ENCODE measurements at places on chromosomes 5 and 9. TPM values are rescaled to one million over a fixed set of nuclear protein-coding genes. Genes with fewer than 3 reads are reported as not detected.

GLDC gene
- total RNA-seq = 2.7 TPM

RUSC2 gene
- total RNA-seq = 33.1 TPM

GRCh38 chr9:128245421-128246151 is 30.2 kb downstream of the GOLGA2 start:
- no peaks in the 10 kb centered on the region for H3K4me1 ChIP-seq
- H3K27ac ChIP-seq = no peak overlapping the region
- no peaks in the 10 kb centered on the region for H3K36me3 ChIP-seq
- no peak for DNase-seq
- H3K27me3 ChIP-seq = no peaks in the 10 kb centered on the region

- no peaks in the 10 kb centered on the region for H3K4me1 ChIP-seq
- DNase-seq = no peak
- H3K36me3 ChIP-seq = no peaks in the 10 kb centered on the region
- H3K27me3 ChIP-seq = no peaks in the 10 kb centered on the region
- no peak overlapping the region for H3K27ac ChIP-seq
Measured at GRCh38 chr5:135625061-135625460, 46.3 kb upstream of the CXCL14 start.

- no peak overlapping the region for H3K4me3 ChIP-seq
- no peaks in the 10 kb centered on the region for H3K27me3 ChIP-seq
- DNase-seq = no peak
- no peak overlapping the region for H3K27ac ChIP-seq
Measured at GRCh38 chr5:123951582-123951977, 439.6 kb downstream of the CSNK1G3 start.

DNA sequence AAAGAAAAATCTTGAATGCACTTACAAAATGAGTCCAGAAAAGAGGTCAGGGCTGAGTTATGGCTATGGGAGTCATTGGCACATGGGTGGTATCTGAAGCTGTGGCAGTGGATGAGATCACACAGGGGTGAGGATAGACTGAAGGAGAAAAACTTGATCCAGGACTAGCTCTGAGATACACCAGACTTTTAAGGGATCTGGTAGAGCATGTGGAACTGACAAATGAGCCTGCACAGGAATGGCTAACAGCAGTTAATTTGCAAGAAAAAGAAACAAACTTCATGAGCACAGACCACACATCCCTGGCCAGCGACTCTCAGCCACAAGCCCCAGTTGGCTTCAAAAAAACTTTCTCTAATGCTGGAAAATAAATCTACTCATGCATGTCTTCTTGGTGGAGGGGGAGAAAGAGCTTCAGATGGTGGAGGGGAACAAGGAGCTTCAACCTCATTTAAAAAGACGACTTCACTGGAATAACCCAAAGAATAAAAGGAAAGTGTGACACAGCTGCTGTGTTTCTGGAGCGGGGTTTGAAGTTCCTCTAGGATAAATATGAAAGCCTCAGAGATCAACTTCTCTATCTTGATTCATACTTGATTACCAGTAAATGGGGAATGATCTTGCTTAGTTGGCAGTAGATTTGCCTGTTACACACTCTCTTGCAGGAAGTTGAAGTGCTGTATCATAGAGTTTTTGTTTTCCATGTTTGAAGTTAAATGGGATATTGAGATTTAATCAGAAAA is 33.6 kb downstream of the TNFAIP8 start:
- H3K4me1 ChIP-seq = no peaks in the 10 kb centered on the region
- H3K36me3 ChIP-seq = no peaks in the 10 kb centered on the region
- H3K27ac ChIP-seq = no peak overlapping the region
- no peaks in the 10 kb centered on the region for H3K27me3 ChIP-seq
- H3K4me3 ChIP-seq = no peak overlapping the region

DNA sequence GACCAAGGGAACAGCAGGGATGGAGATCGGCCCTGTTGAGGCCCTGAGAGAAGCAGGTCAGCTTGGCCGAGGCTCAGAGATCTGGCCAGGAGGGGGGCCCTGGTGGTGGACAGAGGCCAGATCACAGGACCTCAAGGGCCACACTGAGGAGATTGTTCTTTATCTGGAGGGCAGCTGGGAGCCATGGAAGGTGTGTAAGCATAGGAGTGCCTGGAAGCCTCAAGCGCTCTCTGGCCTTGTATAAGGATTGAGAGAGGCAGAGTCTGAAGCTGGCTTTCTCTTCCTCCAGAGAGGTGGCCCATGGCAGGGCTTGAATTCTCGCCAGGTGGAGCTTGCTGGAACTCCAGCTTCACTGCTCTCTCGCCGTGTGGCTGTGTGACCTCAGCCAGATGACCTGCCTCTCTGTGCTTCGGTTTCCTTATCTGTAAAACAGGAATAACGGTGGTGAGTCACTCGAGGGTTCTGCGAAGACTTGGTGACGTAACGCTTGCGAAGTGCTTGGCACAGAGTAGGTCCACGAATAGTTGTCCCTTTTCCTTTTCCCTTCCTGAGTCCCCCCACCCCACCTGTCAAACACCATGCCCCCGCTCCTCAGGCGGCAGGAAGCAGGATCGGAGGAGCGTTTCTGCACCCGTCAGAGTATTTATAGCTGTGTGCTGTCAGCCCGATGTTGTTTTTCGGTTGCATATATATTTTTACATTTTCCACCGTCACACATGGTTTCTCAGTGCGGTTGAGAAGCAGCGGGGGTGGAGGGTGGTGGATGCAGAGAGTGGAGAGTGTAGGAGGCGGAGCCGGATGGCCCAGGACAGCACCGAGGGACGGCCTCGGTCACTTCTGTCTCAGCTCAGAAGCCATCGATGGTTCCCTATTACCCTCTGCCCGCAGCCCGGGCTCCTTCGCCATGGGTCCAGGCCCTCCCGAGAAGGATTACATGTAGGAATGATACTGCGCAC is 17.0 kb upstream of the CRB2 start:
- H3K27me3 ChIP-seq = no peaks in the 10 kb centered on the region
- no peak overlapping the region for H3K27ac ChIP-seq
- no peak overlapping the region for H3K4me3 ChIP-seq
- DNase-seq = no peak
- H3K4me1 ChIP-seq = no peaks in the 10 kb centered on the region

GRCh38 chr5:98827588-98828284 is 54.3 kb downstream of the RGMB start:
- DNase-seq = no peak
- H3K27ac ChIP-seq = no peak overlapping the region
- no peaks in the 10 kb centered on the region for H3K4me1 ChIP-seq
- no peaks in the 10 kb centered on the region for H3K36me3 ChIP-seq
- no peaks in the 10 kb centered on the region for H3K27me3 ChIP-seq
- no peak overlapping the region for H3K4me3 ChIP-seq

GRCh38 chr9:79020276-79020675 is 551.5 kb upstream of the TLE4 start:
- no peak for DNase-seq
- no peaks in the 10 kb centered on the region for H3K27me3 ChIP-seq
- no peaks in the 10 kb centered on the region for H3K36me3 ChIP-seq
- H3K4me3 ChIP-seq = no peak overlapping the region
- no peak overlapping the region for H3K27ac ChIP-seq
- H3K4me1 ChIP-seq = no peaks in the 10 kb centered on the region
